ENCODE measurements at places on chromosomes 6 and 20. TPM values are rescaled to one million over a fixed set of nuclear protein-coding genes. Genes with fewer than 3 reads are reported as not detected.

Gene TSPO2
- total RNA-seq, result not detected

Gene GHRH
- not detected for total RNA-seq

Gene DDR1
- total RNA-seq, result 52.0 TPM

Gene KCNS1
- total RNA-seq, result not detected

Gene NHSL1
- total RNA-seq, result 4.7 TPM

Gene CCN5
- 24.2 TPM for total RNA-seq

Gene PHACTR1
- total RNA-seq, result not detected

Gene ZC2HC1B
- total RNA-seq, result not detected

Gene SMOC2
- total RNA-seq, result not detected

Gene MAP7
- 21.6 TPM for total RNA-seq

Gene SYNE1
- total RNA-seq, result 21.8 TPM

Gene OR2B6
- 0.14 TPM for total RNA-seq

Gene GPSM3
- total RNA-seq, result 0.46 TPM

Gene CASS4
- not detected for total RNA-seq

Gene SKIC2
- total RNA-seq, result 20.3 TPM

Gene OR2H2
- not detected for total RNA-seq

Gene HLA-F
- total RNA-seq, result 4.3 TPM

Gene SOX4
- total RNA-seq, result 9.2 TPM

Gene NRSN1
- total RNA-seq, result not detected

Gene DUSP15
- total RNA-seq, result 1.6 TPM

Gene RUNX2
- 2.0 TPM for total RNA-seq

Gene SAMD10
- total RNA-seq, result not detected

Gene CASP8AP2
- total RNA-seq, result 6.3 TPM

Gene BMP7
- 0.38 TPM for total RNA-seq

Gene CDH4
- total RNA-seq, result 7.7 TPM

Gene RIN2
- total RNA-seq, result 23.4 TPM

Gene PRL
- total RNA-seq, result not detected

Gene NNAT
- not detected for total RNA-seq

Gene DOK5
- total RNA-seq, result not detected

Gene TTBK1
- total RNA-seq, result 0.07 TPM

Gene IL20RA
- 0.03 TPM for total RNA-seq

Gene EMILIN3
- 0.39 TPM for total RNA-seq

Gene XKR7
- not detected for total RNA-seq

Gene BPIFB2
- not detected for total RNA-seq

Gene FAXC
- total RNA-seq, result 7.4 TPM
